ENCODE measurements at places on chromosomes 16 and 17. TPM values are rescaled to one million over a fixed set of nuclear protein-coding genes. Genes with fewer than 3 reads are reported as not detected.

Gene TMUB2
- total RNA-seq = 21.8 TPM

Gene CCL4
- total RNA-seq = 966 TPM

DNA sequence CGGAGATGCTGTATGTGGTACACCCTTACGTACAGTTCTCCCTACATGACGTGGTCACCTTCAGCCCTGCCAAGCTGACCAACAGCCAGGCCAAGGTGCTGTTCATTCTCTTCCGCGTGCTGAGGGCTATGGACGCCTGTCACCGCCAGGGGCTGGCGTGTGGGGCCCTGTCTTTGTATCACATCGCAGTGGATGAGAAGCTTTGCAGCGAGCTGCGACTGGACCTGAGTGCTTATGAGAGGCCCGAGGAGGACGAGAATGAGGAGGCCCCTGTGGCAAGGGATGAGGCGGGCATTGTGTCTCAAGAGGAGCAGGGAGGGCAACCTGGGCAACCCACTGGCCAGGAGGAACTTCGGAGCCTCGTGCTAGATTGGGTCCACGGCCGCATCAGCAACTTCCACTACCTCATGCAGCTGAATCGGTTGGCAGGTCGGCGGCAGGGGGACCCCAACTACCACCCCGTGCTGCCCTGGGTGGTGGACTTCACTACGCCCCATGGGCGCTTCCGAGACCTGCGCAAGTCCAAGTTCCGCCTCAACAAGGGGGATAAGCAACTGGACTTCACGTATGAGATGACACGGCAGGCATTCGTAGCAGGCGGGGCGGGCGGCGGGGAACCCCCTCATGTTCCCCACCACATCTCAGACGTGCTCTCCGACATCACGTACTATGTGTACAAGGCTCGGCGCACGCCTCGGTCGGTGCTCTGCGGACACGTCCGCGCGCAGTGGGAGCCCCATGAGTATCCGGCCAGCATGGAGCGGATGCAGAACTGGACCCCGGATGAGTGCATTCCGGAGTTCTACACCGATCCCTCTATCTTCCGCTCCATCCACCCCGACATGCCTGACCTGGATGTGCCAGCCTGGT is 1.4 kb downstream of the WDR81 start:
- H3K4me3 ChIP-seq = peak overlapping the region; percentile 65
- H3K4me1 ChIP-seq = peaks cover 24% of the 10 kb centered on the region

GRCh38 chr17:78493450-78493849 is 83.7 kb downstream of the DNAH17 start:
- H3K36me3 ChIP-seq = no peaks in the 10 kb centered on the region
- no peaks in the 10 kb centered on the region for H3K27me3 ChIP-seq
- H3K4me1 ChIP-seq = no peaks in the 10 kb centered on the region
- no peak for DNase-seq

- no peak overlapping the region for H3K4me3 ChIP-seq
- H3K27ac ChIP-seq = no peak overlapping the region
- H3K27me3 ChIP-seq = no peaks in the 10 kb centered on the region
- peak; percentile 25 for DNase-seq
- H3K36me3 ChIP-seq = peaks cover 37% of the 10 kb centered on the region
These were observed 67.9 kb downstream of the N4BP1 start for GRCh38 chr16:48542020-48542473.

GRCh38 chr17:14760719-14761411 is 460.0 kb downstream of the HS3ST3B1 start:
- H3K36me3 ChIP-seq = no peaks in the 10 kb centered on the region
- peaks cover 5% of the 10 kb centered on the region for H3K27me3 ChIP-seq
- no peak overlapping the region for H3K4me3 ChIP-seq

All from activated CD4-positive, alpha-beta memory T cell treated with anti-CD3 and anti-CD28 coated beads for 36 hours (primary cell).